ENCODE measurements at places on chromosomes 2 and 18. TPM values are rescaled to one million over a fixed set of nuclear protein-coding genes. Genes with fewer than 3 reads are reported as not detected.

GRCh38 chr2:145068509-145068908 is 548.6 kb upstream of the ZEB2 start:
- no peak for DNase-seq

- peak; percentile 7 for DNase-seq
Measured at GRCh38 chr2:200308546-200309295, 2.2 kb downstream of the SPATS2L start.

The CUL3 gene
- total RNA-seq = 155 TPM

The FBLN7 gene
- total RNA-seq = 0.25 TPM

The RNASEH1 gene
- total RNA-seq = 48.2 TPM

GRCh38 chr2:162172802-162173370 is 20.8 kb upstream of the GCG start:
- DNase-seq = no peak

- no peak for DNase-seq
Measured at GRCh38 chr2:64296140-64296480, 151.9 kb upstream of the PELI1 start.

The AGXT gene
- not detected for total RNA-seq

The CROCC2 gene
- total RNA-seq = not detected

DNA sequence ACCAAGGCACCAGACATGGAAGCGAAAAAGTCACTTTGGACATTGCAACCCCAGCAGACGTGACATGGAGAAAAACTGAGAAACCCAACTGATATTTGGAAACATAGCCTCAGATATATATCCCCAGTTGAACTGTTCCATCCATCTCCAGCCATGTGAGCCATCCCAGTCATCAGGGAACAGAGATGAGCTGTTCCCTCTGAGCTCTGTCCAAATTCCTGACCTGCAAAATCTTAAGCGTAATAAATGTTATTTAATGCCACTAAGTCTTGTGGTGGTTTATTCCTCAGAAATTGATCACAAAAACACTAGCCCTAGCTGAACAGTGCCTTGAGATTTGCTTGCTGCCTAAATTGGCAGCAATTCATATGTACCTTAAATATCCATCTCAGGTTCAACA is 182.8 kb downstream of the NRP2 start:
- no peak for DNase-seq

The TEKT4 gene
- not detected for total RNA-seq

GRCh38 chr2:73373344-73373743 is 12.3 kb upstream of the ALMS1 start:
- DNase-seq = no peak

The RTP5 gene
- not detected for total RNA-seq

The FIGN gene
- not detected for total RNA-seq

- no peak for DNase-seq
Measured at GRCh38 chr18:44453505-44453904, 227.2 kb upstream of the SETBP1 start.

The SNORC gene
- total RNA-seq = 1.4 TPM

DNA sequence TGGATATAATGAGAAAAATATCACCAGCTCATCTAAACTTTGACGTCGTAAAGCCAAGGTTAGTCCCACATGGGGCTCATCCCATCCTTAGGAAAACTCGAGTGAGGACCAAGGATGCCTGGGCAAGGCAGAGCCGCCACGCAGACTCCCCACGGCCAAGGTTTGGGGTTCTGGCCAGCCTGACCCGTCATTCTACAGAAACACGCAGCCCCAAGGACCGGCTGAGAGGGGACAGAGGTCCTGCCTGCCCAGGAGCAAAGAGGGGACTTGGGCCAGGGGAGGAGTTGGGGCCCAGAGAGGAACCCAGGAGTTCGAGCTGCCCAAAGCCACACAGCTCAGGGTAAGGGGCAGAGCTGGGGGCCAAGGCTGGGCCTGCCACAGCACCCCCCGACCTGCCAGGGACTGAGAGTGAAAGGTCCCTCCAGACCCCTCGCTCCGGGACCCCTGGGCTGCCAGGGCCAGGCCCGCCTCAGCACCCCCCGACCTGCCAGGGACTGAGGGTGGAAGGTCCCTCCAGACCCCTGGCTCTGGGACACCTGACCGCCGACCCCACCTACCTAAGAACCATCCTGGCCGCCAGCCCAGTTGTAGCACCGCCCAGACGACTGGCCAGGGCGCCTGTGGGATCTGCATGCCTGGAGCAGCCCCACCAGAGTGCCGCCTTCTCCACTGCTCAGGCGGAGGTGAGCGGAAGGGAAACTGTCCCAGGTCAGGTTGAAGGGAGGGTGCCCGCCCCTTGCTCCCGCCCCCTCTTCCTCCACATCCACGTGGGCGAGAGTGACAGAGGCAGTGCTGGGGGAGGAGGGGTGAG is at the start of gene PDCD1:
Gene PDCD1 (minus strand): TSS at position 689 of the 811 bp plus-strand sequence. CDS start 56 bp downstream, at position 633.
- DNase-seq = no peak

GRCh38 chr2:159139216-159139933 is 147.1 kb downstream of the WDSUB1 start:
- DNase-seq = no peak

The UGT1A8 gene
- not detected for total RNA-seq

DNA sequence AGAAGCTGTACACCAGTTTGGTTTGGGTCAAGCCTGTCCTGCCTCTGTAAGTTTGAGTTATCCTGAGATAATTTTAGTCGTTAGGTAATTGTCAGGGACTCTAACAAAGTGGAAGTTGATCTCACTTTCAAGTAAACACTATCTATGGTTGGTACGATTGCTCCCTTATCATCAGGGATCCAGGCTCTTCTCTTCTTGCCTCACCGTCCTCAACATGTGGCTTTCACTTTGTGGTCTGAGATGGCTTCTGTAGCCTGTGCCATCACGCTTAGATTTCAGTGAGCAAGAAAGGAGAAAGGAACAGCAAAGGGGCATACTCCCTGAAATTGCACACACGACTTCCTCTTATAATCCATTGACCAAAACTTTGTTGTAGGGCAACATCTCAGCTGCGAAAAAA is 115.6 kb downstream of the CTAGE1 start:
- DNase-seq = no peak

- DNase-seq = no peak
Measured at GRCh38 chr2:239532859-239533258, 132.0 kb upstream of the HDAC4 start.

DNA sequence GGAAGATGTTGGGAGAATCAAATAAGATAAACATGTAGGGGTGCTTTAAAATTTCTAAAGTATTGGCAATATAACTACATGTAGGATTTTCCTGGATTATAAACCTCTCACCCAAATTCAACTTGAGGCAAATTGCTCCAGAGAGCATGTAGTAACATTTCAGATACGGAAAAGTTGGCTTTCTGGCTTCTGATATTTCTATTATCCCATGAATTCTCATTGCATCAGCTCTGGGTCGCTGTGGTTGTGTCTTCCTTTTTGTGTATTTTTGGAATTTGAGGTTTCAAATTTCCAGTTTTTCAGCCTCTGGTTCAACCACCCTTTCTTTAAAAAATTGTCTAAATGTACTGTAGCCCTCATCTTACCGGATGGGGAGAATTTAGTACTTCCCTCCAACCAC is 32.3 kb downstream of the TGIF1 start:
- DNase-seq = no peak

DNA sequence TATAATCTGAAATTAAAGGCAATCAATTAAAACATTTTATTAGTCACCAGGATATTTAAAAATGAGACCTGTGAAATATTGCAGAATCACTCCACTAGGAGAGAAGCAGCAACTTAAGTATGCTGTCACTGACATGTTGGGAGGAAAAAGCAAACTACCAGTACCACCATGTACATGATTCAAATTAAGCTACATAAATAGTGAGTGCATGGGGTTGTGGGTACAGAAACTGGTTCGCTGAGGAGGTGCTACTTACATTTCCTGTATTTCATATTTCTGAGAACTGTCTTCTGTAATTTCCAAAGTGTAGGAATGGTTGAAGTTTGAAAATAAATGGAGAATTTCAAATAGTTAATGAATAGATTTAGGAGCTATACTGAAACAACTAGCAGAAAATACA is 7.9 kb upstream of the NR4A2 start:
- DNase-seq = no peak

GRCh38 chr2:196500686-196501431 is 138.7 kb upstream of the CCDC150 start:
- DNase-seq = no peak

The GATA6 gene
- not detected for total RNA-seq

GRCh38 chr2:204127238-204127637 is 190.7 kb downstream of the ICOS start:
- no peak for DNase-seq

GRCh38 chr2:12456293-12457106 is 260.2 kb upstream of the TRIB2 start:
- DNase-seq = peak; percentile 26

The TMEM18 gene
- total RNA-seq = 31.1 TPM

DNA sequence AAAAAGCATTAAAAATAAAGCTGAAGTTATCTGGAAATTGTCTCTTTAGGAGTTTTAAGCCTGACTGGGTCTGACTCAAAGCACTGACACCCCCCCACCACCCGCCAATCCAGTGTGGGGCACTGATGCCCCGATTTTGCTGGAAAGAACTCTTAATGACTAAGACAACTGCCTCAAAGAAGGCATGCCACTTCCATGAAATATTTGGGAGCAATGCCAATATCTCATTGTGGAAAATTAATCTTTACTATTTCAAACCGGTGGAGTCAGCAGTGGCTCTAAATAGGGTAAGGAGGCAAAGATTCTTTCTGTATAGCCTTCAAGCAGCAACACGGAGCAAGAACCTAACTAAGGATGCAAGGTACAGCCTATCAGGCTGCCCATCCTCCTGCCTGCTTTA is 4.5 kb downstream of the FKBP7 start:
- no peak for DNase-seq

All from OCI-LY7 (cell line).